SK-N-SH (cell line): ENCODE measurements at places on chromosomes 2 and 18.

- DNase-seq, result peak; percentile 58
These were observed 49.9 kb upstream of the DAPL1 start for GRCh38 chr2:158745067-158745865.

DNA sequence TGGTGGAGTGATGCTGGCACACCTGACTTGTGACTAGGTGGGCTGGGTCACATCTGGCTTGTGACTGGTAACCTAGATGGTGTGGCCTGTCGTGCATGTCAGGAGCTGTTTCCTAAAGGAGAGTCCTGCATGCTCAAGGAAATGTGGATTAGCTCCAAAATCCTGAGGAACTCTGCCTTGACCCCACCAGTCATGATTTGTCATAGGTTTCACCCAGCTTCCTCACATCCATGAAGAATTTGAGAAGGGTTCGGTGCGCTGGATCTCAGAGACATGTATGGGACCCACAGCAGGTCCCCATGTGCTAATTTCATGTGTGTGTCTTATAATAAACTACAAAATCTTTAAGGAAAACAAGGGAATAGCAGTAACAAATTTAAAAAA lies 107.2 kb downstream of the COL6A3 start:
- DNase-seq, result no peak

- DNase-seq, result no peak
These were observed 49.7 kb downstream of the RASGRP3 start for GRCh38 chr2:33526132-33526531.

DNA sequence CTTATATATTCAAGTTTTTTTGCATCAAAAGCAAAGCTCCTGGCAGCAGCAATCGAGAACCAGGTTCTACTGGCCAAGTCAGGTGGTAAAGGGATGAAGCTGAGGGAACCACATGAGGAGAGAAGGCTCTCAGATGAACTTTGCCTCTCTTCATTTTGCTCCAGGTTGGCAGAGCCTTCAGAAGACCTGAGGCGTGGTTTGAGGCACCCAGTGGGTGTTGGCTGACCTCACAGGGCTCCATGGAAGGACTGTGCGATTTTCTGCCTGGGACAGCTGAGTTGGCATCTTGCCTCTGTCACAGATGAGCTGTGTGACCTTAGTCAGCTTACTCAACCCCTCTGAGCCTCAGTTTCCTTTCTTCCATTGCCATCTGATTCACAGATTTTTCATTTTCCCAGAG lies 89.0 kb downstream of the INSIG2 start:
- DNase-seq, result no peak

DNA sequence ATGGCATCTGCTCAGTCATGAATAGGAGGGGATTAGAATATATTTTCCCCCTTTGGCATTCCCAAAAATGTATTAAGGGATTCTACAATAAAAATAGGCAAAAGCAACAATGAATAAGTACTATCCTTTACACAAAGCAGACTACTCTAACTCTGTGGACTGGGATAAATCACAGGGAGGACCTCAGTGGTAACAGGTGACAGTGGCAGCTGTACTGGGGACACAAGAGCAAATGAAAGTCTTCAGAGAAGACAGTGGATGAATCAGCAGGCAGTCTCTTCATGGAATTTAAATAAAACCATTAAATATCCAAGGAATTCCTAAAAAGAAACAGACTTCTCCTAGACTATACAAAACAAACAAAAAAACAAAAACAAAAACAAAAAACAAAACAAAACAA lies 4.8 kb downstream of the CDH7 start:
- no peak for DNase-seq

DNA sequence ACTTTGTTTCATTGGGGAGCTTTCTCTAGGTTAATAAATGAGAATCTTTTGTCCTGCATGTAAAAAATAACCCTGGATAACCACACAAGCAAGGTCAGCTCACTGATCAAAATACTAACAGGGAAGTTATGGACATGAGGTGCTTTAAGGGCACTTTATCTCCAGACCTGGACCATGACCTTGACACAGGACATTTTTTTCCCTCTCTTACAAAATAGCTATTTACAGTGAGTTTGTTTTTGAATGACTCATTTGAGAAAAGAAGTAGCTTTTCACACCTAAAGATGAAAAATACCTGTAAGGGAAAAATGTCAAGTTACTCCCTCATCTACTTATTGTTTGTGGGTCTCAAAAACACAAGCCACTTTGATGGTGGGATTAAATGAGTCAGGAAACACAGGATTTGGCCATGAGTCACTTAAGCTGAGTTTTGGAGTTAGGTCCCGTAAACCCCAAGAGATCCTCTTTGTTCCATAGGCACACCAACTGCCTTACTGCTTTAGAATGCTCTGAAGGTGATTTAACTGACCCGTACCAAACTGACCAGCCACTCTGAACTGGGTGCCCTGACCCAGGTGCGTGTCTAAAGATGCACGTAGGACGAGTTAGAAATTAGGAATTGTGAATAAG lies 479.3 kb upstream of the NXPH2 start:
- no peak for DNase-seq

- DNase-seq, result no peak
These were observed 507 bp downstream of the CNNM4 start for GRCh38 chr2:96760986-96761832.

GRCh38 chr2:16626497-16626896 lies 39.1 kb downstream of the CYRIA start:
- no peak for DNase-seq

DNA sequence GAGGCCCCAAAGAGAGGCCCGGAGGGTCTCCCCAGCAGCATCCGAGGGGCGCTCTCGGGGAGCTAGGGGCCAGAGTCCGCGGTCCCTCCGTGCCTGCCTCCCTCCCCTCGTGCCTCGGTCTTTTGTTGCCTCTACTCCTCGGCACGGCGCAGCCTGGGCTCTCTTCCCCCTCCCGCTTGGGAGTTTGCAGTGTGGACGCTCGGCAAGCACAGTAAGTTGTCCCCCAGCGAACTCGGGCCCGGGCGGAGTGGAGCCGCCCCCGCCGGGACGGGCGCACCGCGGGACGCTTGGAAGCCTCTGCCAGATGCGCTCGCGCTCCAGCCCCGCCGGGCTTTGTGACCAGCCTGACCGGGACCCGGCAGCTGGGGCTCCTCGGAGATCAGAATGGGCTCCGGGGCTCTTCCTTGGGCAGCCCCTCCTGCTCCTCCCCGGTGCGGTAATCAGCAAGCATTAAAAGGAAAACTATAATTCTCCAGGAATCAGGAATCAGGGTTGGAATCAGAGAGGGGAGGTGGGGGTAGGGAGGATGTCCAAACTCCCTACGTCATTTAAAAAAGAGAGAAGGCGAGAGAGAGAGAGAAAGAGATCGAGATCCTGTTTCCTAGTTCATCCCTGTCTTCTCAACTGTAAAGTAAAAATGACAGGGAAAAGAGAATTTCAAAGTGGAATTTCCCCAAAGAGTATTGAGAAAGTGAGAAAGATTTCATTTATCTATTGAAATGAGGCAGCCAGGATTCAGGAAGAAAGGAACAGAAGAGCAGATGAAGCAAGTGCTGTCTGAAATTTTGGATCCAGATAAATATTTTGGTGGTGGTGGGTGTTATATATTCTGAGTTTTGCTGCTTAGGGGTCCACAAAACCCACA lies 786 bp upstream of the TMEM200C start:
- DNase-seq, result peak; percentile 72

GRCh38 chr18:58776084-58776483 lies 88.6 kb upstream of the ZNF532 start:
- DNase-seq, result no peak

DNA sequence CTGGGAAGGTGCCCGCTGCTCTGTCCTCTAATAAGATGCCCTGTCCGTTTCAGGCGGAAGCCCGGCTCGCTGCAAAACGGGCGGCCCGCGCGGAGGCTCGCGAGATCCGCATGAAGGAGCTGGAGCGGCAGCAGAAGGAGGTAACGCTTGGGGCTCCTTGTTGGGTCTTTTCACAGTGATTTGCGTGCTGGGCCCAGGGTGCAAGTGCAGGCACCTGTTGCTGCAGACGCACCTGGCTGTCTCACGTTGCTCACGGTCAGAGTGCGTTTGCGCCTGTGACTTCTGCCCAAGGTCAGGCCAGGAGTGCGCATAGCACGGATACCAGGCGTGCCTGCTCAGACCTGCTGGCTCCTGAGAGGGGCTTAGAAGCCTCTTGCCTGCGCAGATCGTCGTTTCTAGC lies 81.1 kb downstream of the LRRFIP1 start:
- no peak for DNase-seq

DNA sequence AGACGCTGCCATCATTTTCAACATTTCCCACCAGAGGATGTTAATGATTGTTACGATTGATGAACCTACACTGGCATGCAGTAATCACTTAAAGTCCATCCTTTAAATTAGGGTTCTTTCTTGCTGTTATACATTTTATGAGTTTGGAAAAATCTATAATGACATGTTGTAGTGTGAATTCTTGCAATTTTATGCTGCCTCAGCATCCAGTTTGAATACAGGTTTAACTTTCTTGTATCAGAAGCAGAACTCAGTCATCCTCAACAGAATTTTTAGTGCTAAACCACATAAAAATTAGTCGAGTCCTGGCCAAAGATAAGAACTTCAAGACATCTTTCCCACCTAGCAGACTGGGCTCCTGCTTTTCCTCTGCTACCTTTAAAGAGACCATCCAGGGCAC lies 303.3 kb downstream of the NUP35 start:
- DNase-seq, result no peak

GRCh38 chr2:16315458-16315835 lies 350.2 kb downstream of the CYRIA start:
- no peak for DNase-seq

GRCh38 chr2:69715964-69716363 lies 26.0 kb upstream of the ANXA4 start:
- no peak for DNase-seq

- no peak for DNase-seq
These were observed 69.2 kb downstream of the TRIP12 start for GRCh38 chr2:229852565-229852964.

- peak; percentile 90 for DNase-seq
These were observed 17.6 kb upstream of the BOK start for GRCh38 chr2:241540771-241541561.

DNA sequence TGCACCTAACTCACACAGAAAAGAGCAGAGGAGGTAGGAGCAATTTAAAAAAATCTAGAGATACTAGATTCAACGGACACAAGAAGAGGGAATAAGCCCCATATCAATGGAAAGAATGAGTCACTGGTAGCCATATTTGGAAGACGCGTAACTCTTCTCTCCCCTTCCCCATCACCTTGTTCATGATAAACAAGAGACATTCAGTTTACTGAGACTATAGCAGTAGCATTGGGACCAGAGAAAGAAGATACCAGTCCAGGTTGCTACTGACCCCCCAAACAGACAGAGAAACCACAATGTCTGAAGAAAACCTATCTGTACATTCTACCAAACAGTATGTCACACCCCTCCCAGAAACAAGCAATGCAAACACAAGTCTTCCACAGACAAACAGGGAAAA lies 81.1 kb downstream of the SLC66A3 start:
- no peak for DNase-seq

DNA sequence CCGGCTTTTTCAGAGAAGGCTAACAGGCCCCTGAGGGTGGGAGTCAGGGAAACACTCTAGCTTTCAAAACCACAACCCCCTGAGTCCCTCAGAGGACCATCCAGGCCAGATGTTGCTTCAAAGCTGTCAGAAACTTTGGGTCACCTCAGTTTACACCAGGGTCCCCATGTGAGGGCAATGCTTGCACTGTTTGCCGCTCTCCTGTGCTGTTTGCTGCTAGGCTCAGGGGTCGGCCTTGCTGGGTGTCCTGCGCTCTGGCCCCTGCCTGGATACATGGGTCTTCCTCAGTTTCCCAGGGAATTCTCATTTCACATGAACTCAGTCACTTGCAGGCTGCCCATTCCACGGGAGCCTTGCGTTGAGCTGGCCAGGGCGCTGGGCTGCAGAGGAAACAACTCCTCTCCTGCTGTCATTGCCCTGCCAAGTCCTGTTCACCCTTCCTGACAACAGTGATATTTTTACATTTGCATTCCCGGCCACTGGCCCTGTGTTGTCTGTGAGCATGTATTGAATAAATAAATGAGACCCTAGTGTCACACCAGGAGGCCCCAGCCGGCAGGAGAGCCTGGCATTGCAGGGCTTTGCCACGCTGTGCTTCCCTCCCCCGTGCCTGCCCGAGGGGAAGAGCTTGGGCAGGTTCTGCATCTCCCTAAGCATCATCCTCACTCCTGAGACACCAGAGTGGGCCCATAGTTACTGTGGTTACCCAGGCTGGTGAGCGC lies 73.2 kb upstream of the RAB6C start:
- peak; percentile 7 for DNase-seq

DNA sequence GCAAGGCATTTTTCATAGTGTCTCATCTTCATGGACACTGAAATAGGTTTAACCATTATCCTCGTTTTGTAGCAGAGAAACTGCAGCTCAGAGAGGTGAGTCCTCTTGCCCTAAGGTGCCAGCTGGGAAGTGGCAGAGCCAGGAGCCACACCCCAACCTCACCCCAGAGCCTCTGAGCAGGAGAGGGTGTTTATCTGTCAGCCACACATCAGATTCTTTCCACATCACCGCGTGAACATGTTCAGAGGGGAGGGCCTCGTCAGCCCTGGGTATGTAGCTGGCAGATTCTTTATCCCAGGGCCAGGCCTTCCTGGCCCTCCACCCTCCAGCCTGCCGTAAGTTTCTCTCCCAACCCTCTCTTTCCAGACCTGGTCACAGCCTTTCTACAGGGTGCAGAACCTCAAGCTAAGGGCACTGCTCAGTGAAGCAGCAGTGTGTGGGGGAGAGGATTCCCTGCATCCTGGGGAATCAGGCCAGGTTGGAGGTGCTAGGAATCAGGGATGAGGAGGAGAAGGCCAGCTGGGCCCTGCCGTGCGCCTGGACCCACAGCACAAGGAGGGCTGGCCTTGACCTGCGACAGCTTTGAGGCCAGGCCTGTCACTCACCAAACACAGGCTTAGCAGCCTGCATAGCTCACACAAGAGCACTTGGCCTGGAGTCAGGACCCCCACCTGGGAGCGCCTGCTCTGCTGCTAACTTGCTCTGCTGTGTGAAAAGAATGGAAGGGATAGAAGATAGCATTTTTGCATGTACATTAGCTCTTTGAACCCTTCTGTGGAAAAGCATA lies 111.3 kb upstream of the MCFD2 start:
- no peak for DNase-seq

- DNase-seq, result no peak
These were observed 747.3 kb downstream of the ADCYAP1 start for GRCh38 chr18:1652018-1652417.

- no peak for DNase-seq
These were observed 7.4 kb downstream of the THNSL2 start for GRCh38 chr2:88177556-88177955.

DNA sequence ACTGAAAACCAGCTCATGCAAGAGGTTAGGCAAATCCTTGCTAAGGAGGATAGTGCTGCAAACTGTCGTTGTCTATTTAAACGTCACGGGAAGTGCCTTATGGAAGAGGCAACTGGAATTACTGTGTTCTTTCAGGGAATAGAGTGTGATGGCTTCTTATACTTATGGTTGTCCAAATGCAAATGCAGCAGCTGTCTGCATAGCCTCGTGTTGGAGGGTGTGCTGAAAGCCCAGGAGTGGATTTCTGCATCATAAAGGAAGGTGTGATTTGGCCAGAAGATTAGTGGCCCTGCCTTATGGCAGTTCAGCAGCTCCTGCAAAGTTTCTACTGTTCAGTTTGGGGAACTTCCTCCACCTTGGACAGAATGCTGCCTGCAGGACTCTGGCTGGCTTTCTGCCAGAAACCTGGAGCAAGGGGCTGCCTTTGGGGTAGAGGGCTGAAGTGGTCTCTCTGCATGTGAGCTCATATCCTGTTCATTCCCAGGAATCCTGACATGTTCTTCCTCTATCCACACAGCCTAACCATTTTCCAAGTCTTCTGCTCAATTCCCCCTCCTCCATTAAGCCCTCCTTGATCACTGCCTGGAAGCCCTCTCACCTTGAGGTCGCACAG lies 321.2 kb upstream of the CXCR4 start:
- no peak for DNase-seq

- no peak for DNase-seq
These were observed 629.9 kb upstream of the ACVR2A start for GRCh38 chr2:147214914-147215313.
